ENCODE measurements at places on chromosomes 16 and 17.

DNA sequence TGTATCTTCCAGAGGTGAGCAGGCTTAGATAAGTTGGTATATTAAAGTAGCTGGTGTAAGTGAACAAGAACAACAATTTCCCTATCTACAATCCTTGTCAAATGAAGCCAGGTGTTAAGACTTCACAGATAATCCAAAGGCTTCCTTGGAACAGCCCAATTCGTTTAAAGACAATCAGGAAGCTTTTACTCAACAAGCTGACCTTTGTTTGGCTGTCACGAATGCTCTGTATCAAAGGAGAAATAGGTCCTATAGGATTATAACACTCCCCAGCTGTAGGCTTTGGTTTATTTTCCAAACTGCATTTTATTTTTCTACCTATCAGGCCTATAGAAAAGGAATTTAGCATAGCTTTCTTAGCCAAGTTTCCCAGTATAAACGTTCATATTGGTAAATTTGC lies 766.5 kb upstream of the GOT2 start:
- DNase-seq: no peak

DNA sequence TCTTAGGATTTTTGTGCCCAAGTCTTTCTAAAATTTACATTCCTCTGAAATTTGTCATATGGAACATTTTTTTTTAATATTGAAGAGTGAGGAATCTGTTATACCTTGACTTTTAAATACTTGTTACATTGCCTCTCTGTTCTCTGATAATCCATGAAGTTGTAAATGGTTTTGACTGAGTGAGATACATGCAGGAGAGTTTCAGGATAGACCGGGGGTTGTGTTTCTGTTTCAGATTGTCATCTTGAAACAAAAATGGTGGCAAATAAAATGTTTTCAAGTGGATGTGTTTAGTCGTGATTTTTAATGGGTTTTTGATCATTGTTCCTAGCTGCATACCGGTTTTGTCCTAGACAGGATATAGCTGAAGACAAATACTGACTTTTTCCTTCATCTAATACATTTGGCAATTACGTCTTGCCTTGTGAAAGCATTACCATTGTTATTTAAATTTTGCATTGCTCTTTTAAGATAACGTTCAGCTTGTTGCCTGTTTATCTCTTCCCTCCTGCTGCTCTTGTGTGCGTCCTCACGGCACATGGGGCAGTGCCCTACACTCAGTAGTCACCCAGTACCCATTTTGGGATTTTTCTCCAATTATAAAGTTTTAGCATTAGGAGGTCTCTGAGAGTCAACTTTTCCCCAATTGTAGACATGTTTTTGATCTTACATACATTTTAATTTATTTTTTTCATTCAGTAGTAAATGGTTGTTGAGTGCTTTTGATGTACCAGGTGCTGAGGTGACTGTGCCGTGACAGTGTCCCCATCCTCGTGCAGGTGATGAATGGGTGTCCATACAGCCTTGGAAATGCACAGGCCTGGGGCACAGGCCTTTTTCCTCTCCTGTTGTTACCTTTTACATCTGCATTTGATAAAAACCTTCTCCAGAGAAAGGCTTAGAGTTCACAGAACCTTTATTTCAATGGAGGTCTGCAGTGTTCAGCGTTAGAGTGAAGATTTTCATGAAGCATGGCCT lies 169.9 kb downstream of the MSI2 start:
- DNase-seq: no peak

DNA sequence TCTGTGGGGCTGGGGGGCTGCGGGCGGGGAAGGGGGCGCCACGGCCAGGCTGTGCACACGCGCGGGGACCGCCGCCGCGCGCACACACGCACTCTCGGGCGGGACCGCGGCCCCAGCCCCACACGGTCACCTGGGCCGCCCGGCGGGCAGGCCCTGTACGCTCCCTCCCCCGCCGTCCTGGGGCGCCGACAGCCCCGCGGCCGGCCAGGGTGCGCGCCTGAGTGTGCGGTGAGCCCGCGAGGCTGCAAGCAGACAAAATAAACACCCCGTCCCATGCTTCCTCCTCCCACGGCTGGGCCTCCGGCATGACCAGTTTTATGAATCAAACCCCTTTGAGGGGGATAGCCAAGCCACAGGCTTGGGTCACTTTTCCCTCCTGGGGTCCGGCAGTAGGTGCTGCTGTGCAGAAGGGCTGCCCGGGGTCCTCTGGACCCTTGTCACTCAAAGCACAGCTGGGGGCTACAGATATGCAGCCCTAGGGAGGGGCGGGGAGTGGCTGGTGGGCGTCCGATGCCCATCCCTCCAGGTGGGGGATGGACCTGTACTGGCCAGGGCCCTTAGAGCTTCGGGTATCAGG lies 441 bp downstream of the VASN start:
- DNase-seq: no peak

DNA sequence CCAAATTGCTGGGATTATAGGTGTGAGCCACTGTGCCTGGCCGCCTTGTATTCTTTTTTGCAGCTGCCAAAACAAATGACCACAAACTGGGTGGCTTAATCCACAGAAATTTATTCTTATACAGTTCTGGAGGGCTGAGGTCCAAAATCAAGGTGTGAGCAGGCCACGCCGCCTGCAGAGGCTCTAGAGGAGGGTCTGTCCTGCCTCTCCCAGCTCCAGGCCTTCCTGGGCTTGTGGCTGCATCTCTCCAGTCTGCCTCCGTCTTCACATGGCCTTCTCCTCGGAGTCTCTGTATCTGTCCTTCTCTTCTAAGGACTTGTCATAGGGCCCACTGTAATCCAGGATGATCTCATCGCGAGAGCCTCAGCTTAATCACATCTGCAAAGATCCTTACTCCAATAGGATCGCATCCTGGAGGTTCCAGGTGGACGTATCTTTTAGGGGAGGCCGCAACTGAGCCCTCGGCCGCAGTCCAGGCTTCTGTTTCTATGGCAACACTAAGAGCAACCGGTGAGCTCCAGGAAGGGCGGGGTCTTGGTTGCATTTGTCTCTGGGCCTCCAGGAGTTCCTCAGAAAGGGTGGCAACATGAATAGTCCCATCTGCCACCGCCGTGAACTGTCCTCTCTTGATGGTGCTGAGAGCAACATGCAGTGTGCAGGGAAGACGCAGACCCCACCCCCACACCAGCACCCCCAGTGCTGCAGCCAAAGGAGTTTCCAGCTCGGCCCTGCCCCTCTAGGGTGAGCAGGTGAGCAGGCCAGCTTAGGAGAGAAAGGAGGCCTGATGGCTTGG lies 29.5 kb upstream of the CREBBP start:
- no peak for DNase-seq

DNA sequence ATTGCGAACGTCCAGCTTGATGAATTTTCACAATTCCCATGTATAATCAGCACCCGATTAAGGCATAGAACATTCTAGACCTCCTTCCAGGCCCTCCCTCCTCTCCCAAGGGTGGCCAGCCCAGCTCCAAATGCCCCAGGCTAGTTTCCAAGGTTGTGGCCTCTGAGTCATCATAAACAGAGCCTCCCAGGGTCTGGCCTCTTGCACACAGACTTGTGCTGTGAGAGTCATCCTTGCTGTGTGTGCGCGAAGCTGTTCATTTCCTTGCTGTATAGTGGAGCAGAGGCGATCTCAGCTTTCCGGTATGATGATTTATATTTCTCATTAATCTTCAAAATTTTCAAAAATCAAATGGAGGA lies 20.5 kb upstream of the JPH3 start:
- no peak for DNase-seq

- no peak for DNase-seq
Observed at GRCh38 chr16:50136399-50136798, 16.7 kb upstream of the TENT4B start.

DNA sequence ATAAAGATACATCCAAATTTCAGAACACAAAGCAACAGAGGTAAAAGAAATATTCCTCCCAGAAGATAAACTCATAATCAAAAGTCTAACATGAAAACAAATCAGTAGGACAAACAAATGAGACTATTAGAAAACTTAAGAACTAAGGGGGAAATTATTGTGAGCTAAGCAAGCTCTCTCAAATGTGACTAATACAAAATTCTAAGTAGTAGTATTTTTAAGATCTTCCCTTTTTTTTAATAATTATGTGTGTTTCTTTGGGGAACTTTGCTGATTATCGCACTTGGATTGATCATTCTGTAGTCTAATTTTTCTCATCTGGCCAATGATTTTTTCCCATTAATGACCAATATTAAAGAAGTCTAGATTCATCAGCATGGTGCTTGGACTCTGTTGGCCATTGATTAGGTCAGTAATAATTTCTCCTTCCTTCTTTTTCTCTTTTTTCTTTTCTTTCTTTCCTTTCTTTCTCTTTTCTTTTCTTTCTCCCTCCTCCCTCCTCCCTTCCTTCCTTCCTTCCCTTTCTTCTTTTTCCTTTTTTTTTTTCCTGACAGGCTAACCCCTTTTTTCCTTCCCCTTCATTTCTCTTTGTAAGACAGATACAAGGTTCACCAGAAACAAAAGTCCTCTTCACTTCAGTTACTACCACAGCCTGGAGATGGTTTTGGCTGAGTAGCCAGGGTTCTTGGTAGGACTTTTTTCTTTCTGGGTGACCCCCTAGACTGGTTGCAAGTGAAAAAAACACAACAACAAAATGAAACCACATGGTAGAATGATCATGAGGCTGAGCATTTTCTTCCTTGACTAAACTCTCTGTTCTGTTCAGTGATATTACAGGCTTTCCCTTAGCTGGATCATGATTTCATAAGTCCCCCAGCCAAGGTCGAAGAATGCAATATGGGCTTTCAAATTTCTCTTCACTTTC lies 2.9 kb upstream of the ABCA6 start:
- no peak for DNase-seq
